ENCODE measurements at places on chromosomes 4 and X. TPM values are rescaled to one million over a fixed set of nuclear protein-coding genes. Genes with fewer than 3 reads are reported as not detected.

Gene CDKL5
- total RNA-seq: 4.5 TPM

Gene PGRMC2
- 60.5 TPM for total RNA-seq

Gene MAGEA2
- total RNA-seq: not detected

Gene TBX22
- total RNA-seq: not detected

Gene LONRF3
- 0.43 TPM for total RNA-seq

Gene L1CAM
- total RNA-seq: 16.4 TPM

Gene TLR10
- total RNA-seq: not detected

Gene GAGE2A
- not detected for total RNA-seq

Gene YY2
- total RNA-seq: 1.6 TPM

Gene ACE2
- total RNA-seq: not detected

Gene MAGEE2
- not detected for total RNA-seq

Gene AKAP14
- total RNA-seq: not detected

Gene CDS1
- total RNA-seq: under 0.01 TPM

Gene DKK2
- total RNA-seq: under 0.01 TPM

Gene XAGE2
- total RNA-seq: not detected

Gene UNC5C
- under 0.01 TPM for total RNA-seq

Gene GABRG1
- total RNA-seq: not detected

Gene OPN1LW
- total RNA-seq: not detected

Gene RAB33A
- total RNA-seq: 1.3 TPM

Gene NKX3-2
- under 0.01 TPM for total RNA-seq

Gene CSAG2
- not detected for total RNA-seq

Gene ODAPH
- not detected for total RNA-seq

Gene GASK1B
- total RNA-seq: 73.8 TPM

Gene TMPRSS11B
- not detected for total RNA-seq

Gene ANKRD50
- total RNA-seq: 27.1 TPM

Gene SOWAHB
- under 0.01 TPM for total RNA-seq

Gene ALAS2
- not detected for total RNA-seq

Gene AGTR2
- total RNA-seq: not detected

Gene ZNF157
- total RNA-seq: under 0.01 TPM

Gene GABRQ
- total RNA-seq: under 0.01 TPM

Gene MID2
- total RNA-seq: 33.2 TPM

Gene KCNE5
- not detected for total RNA-seq

Gene PARM1
- 0.86 TPM for total RNA-seq

Gene NUP62CL
- under 0.01 TPM for total RNA-seq

Gene FAM9B
- not detected for total RNA-seq

Gene COX7B2
- not detected for total RNA-seq

Gene FAT4
- 44.9 TPM for total RNA-seq

Gene DMP1
- total RNA-seq: not detected

Gene OTUD6A
- total RNA-seq: not detected

Gene CLDN34
- total RNA-seq: under 0.01 TPM

Gene FHIP1A
- under 0.01 TPM for total RNA-seq

Gene IL13RA1
- 61.3 TPM for total RNA-seq

Gene EDA
- total RNA-seq: not detected

Gene DNAJB14
- total RNA-seq: 36.4 TPM

Gene CLIC2
- total RNA-seq: 1.3 TPM

Gene P2RY4
- not detected for total RNA-seq

Gene PDZD4
- 0.32 TPM for total RNA-seq

Gene NIPAL1
- total RNA-seq: 1.6 TPM

Gene F8A1
- 4.5 TPM for total RNA-seq

Gene GPR173
- total RNA-seq: 3.9 TPM

Gene DGKK
- total RNA-seq: not detected

Gene FRG2
- not detected for total RNA-seq

Gene SHOX
- not detected for total RNA-seq

Gene CPZ
- total RNA-seq: 15.5 TPM

Gene MAGEE1
- 0.64 TPM for total RNA-seq

Gene PPP2R2C
- not detected for total RNA-seq

Gene CDKN2AIP
- 11.9 TPM for total RNA-seq

Gene PPP1R2C
- not detected for total RNA-seq

Gene APLN
- under 0.01 TPM for total RNA-seq

Gene KLF3
- total RNA-seq: 22.2 TPM

Measured in fibroblast of villous mesenchyme (primary cell).